ENCODE measurements at places on chromosomes 6 and 20.

DNA sequence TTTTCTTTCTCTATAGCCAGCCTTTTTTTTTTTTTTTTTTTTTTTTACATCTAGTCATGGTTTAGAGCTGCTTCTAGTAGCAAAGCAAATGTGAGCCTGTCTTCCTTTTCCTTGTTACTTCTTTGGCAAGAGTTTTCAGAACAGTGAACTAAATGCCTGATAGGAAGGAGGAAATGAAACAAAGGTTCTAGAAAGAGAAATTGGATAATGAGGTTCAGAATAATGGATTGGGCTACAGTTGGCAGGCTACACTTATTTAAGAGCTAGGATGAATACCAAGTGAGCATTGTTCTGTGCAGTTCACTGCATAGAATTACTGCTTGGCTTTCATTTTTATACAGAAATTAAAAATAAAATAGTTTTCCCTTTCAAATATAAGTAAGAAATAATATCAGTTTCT, 78.6 kb downstream of the HIVEP1 start:
- DNase-seq = no peak

DNA sequence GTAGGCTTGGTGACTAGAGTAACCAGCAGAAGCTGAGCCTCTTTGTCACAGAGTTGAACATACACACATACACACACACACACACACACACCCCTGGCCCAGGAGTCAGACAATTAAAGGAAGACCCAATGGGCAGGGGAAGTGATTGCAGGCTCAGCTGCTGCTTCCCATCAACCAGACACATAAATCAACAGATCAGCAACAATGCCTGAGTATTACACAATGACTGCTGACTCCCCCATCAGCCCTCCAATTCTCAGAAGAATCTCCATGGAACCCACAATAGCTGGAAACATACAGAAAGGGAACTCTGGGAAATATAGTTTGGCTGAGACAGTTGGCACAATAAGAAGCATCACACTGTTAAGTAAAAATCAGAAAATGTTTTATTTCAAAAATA, 270.4 kb upstream of the PLCB4 start:
- DNase-seq = no peak

- no peak for DNase-seq
Observed at GRCh38 chr6:157865249-157865648, 42.2 kb downstream of the SNX9 start.

GRCh38 chr6:91031581-91031980, 444.7 kb upstream of the MAP3K7 start:
- no peak for DNase-seq

GRCh38 chr6:37990762-37991525, 171.4 kb downstream of the ZFAND3 start:
- no peak for DNase-seq

- DNase-seq = no peak
Observed at GRCh38 chr6:119430805-119431204, 81.2 kb upstream of the MAN1A1 start.

GRCh38 chr6:126167726-126168125, 172.2 kb upstream of the CENPW start:
- DNase-seq = no peak

DNA sequence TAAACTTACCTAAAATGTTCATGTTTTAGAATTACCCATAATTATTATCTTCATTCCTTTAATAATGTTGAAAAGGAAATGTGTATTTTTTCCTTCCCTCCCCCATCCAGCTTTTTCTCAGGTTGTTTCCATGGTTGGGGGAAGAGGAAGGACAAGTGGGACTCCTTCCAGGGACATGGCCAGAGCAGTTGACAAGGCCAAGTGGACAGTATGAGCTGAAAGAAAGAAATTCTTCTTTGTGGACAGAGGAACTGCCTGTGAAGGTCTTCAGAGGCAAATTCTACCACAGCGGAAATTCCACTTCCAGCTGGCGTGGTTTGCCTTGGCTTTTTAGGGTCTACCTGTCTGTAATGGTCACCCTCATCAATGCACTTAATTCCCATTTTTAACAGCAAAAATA, 33.8 kb downstream of the RIN2 start:
- no peak for DNase-seq

DNA sequence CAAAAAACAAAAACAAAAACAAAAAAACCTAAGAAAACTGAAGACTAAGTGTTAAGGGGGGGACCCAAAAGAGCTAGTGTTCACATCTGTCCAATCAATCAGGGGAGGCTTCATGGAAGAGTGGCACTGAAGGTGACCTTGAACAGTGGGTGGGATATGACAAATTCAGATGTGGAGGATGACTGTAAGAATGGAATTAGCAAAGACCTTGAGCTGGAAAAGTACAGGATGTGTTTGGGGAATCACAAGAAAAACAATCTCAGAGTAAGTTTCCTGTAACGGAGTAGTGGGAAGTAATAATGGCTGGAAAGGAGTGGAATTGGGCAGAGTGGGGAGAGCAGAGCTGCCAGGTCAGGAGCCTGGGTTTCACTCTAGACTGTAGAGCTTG, 2.9 kb upstream of the IER3 start:
- no peak for DNase-seq

- no peak for DNase-seq
Observed at GRCh38 chr6:143337201-143337949, 113.1 kb downstream of the ADAT2 start.

- DNase-seq = no peak
Observed at GRCh38 chr6:69861986-69862385, 4.4 kb upstream of the COL19A1 start.

- DNase-seq = no peak
Observed at GRCh38 chr6:39084506-39084905, 30.5 kb downstream of the SAYSD1 start.

DNA sequence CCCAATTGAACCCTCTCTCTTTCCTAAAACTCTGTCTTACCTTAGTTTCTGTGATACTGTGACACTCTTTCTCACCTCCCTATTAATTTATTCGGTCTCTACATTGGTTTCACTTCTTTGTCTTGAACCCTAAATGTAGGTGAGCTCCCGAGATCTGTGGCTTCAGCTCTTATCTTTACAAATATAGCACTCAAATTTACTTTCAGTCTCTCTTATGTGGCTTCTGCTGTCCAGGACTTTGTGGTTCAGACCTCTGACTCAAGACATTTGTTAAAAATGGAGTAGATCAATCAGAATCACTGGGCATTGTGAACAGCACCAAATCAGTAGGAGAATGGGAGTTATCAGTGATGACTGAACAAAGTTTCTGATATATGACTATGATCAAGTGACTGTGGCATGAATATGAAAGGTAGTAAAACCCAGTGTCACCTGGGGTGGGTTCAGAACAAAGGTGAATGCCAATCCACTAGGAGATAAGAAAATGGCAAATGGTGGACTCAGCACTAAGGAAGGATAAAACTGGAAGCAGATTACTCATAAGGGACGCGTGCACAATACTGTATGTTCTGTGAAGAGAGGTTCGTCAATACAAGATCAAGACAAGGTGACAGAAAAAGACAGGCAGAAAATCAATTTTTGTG, 27.2 kb downstream of the IL17F start:
- no peak for DNase-seq

DNA sequence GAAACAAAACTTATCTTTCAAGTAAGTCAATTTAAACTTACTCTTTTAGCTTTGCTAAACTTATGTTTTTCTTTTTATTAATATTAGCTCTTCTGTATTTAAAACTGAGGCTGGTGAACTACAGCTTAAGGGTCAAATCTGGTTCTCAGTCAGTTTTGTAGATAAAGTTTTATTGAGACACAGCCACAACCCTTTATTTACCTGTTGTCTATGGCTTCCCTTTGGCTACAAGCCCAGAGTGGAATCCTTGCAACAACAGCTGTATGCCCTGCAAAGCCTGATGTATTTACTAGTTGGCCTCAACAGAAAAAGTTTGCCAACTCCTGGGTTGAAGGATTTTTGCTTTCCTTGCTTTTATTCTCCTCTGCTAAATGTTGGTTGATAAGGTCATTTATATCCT, 491.4 kb upstream of the RNF217 start:
- DNase-seq = no peak

GRCh38 chr20:59581993-59582679, 22.2 kb upstream of the PHACTR3 start:
- no peak for DNase-seq

DNA sequence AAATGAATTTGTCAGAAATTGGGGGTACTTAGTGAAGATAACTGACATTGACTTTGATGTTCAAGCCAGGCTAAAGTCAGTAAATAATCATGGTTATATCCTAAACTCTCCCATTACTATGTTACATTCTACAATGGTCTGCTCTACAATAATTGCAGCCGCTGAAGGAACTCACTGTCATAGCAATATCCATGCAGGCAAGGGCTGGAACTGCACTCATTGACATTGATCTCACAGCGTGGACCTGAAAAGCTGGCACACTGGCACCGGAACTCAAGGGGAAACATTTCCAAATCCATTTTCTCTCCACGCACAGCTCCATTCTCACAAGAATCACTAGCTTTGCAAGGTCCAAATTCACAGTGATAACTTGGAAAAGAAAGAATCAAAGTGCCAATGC, 702.7 kb downstream of the EYS start:
- DNase-seq = no peak

DNA sequence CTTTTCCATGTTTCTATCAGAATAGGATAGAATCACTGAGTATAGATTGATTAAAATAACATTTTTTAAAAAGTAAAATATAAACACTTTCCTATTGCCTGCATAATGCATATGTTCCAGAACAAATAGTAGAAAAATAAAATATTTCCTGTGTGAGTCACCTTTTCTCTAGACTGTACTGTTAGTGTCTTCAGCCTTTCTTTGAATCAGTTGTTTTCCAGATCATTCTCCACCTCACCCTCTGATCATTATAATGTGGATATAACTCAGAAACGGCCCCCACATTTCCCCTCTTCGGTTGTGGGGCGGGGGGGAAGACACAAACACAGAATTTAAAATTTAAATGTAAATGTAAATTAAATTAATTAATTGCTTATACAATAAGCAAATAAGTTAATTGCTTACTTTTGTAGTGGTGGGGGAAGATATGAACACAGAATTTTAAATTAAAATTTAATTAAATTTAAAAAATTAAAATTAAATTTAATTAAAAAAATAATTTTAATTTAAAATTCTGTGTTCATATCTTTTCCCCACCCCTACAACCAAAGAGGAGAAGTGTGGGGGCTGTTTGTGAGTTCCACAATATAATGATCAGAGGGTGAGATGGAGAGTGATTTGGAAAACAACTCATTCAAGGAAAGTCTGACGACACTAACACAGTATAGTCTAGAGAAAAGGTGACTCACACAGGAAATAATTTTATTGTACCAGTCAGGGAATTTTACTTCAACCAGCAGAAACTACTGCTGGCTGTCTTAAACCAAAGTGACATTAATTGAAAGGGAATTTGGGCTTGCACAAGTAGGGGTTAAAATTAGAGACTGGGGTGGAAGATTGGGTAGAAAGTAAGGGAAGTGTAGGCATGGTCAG, 37.1 kb upstream of the PROKR2 start:
- DNase-seq = no peak

DNA sequence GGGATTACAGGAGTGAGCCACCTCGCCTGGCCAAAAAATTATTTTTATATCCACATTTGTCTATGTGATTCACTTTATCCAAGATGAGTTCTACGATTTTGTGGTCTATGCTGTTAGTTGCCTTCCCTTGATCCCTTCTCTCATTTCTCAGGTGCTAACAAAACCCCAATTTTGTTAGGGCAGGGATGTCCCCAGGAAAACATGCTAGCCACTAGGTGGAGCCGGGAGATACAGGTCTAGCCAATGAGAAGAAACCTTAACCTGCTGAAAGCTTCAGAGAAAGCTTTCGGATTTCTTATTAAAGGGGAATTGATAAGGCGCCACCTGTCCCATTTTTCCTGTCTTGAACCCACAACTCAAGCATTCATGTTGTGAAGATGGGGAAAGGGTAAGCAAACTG, 167.4 kb upstream of the OLIG3 start:
- DNase-seq = no peak

DNA sequence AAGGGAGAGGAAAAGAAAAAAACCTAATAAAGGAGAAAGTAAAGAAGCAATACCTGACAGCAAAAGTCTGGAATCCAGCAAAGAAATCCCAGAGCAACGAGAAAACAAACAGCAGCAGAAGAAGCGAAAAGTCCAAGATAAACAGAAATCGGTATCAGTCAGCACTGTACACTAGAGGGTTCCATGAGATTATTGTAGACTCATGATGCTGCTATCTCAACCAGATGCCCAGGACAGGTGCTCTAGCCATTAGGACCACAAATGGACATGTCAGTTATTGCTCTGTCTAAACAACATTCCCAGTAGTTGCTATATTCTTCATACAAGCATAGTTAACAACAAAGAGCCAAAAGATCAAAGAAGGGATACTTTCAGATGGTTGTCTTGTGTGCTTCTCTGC, 70.8 kb upstream of the RNF146 start:
- no peak for DNase-seq

- no peak for DNase-seq
Observed at GRCh38 chr6:152221806-152222628, 414.5 kb downstream of the ESR1 start.

DNA sequence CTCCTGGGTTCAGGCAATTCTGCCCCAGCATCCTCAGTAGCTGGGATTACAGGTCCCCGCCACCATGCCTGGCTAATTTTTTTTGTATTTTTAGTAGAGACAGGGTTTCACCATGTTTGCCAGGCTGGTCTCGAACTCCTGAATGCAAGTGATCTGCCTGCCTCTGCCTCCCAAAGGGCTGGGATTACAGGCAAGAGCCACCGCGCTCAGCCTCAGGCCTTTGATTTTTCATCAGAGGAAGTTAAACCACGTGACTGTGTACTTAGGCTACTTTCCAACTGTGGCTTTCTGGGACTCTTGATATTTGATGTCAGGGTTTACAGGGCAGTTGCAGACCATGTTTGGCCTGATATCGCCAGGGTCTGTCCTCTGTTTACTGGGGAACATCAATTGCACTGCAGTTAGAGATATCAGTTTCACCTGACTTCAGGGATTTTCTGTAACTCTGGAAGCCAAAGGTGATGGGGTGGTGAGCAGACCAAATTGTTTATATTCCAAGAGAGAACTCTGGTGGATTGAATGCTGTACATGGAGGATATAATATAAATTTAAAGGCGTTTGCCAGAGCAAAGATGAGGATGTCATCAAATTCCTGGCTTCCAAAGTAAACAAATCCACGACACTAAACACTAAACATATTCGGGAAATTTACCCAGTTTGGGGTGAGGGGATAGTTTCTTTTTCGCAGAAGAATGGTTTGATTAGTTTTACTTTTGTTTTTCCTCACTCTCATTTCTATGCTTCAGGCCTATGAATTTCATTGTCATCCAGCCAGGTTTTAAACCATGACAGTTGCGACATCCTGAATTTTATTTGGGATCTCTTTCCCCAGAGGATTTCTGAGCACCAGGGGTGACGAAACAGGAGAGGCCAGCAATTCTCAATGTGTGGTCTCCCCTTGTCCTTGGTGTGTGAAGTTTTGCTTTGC, 4.2 kb downstream of the PSMF1 start:
- no peak for DNase-seq

- DNase-seq = no peak
Observed at GRCh38 chr6:146543940-146544615, 445 bp downstream of the RAB32 start.
